ENCODE measurements at places on chromosomes 7 and 10.

GRCh38 chr7:135168001-135168400, 2.5 kb downstream of the CYREN start:
- DNase-seq: no peak

DNA sequence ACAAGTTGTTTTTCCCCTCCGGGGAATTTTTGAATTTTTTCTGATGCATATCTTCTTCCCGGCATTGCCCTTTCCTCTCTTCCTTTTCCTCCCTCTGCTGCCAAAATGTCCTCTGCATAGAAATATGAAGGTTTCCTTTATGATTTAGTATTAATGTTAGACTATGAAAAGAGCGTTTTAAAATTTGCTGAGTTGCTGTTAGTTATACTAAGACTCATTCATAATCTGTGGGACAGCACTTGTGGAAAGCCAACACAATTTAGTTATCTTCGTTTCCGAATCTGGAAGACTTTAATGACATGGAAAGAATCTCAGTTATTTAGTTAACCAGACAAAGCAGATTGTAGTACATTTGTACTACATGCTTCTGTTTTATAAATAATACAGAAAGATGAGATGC, 25.0 kb downstream of the POU6F2 start:
- DNase-seq: no peak

DNA sequence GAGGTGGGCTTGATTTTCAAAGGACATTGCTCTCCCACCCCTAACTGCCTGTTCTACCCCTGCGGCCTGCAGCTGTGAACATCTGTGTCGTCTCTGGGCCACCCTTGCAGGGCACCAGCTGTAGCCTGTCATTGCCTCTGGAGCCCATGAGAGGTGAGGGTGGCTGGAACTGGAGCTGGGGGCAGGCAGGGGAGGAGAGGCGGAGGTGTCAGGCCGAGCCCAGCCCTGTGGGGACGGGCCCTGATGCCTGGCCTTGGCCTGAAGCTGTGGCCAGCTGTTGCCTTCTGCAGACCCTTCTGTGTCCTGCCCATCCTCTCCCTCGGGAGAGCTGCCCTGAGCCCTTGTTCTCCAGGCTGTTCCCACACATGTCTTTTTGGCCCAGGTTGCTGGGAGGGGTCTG, 44.5 kb downstream of the PALD1 start:
- DNase-seq: no peak

- no peak for DNase-seq
Observed at GRCh38 chr7:130932667-130933432, 198.8 kb upstream of the KLF14 start.

- no peak for DNase-seq
Observed at GRCh38 chr7:38229386-38229785, 44.0 kb downstream of the TARP start.

- no peak for DNase-seq
Observed at GRCh38 chr10:112177247-112177646, 6.3 kb downstream of the GPAM start.

GRCh38 chr7:108146070-108146842, 16.1 kb upstream of the LAMB4 start:
- DNase-seq: no peak

DNA sequence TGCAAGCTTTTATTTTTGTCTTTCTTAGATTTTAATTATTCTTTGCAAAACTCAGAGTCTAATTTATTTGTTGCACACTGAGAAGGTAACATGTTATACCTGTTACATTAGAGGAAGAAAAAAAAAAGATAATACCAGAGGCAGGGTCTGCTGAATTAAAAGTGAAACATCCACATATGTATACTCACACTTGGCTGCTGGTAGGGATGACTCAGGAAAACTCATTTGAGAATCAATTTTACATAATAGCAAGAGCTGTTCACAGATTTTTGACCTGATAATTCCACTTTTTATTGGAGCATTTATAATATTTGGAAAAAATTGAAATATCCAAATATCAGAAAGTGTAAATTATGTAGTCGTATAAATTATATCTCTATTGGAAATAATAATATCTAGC, 78.1 kb upstream of the CCDC6 start:
- no peak for DNase-seq

- no peak for DNase-seq
Observed at GRCh38 chr7:93889261-93889660, 1.3 kb downstream of the TFPI2 start.

GRCh38 chr7:35988818-35989217, 164.2 kb upstream of the EEPD1 start:
- no peak for DNase-seq

DNA sequence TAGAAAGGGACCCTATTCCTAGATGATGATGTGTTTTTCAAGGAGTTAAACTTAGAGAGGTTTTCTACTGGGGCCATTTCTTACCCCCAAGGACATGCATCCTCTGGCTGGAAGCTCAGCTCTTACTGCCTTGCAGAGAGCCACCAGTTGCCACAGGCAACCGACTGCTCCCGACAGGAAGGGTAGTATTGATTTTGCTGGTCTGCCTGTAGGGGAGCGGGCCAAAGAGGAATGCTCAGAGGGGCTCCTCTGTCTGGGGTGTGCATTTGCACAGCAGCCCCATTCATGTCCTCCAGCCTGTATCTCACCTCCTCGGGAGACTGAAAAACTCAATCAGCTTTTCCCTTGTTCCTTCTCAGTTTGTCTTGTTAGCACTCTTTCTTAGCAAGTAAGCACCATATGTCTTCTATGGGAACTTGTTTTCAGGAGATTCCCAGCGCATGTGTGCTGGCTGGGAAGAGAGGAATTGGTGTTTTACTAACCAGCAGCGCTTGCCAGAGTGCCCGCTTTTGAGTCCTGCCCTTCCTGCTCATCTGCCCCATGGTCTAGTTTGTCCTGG, 739.0 kb upstream of the GALNT17 start:
- DNase-seq: no peak

DNA sequence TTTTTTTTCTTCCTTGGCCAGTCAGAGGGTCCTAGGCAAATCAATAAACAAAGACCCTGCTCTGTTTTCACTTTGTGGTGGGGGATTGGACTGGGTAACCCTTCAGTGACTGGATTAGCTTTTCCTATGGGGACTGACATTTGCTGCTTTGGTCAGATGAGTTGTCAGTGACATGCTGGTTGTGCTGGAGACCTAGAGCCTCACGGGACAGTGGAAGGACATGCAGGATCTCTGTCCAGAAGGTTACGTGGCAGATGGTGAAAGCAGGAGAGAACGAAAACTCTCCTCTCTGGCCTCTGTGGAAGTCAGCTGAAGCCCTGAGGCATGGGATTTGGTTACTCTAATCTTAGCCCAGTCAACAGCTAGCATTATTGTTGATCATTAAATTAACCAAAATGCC, 90.0 kb upstream of the BMPER start:
- DNase-seq: no peak

DNA sequence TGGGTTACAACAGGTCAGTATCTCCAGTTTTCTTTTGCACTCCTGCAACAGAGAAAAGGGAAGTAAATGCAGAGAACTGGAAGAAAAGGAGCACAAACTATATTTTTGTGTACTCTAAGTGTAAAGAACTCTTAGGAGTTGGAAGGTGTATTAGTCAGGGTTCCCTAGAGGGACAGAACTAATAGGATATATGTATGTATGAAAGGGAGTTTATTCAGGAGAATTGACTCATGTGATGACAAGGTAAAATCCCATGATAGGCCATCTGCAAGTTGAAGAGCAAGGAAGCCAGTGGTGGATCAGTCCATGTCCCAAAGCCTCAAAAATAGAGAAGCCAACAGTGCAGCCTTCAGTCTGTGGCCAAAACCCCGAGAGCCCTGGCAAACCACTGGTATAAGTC, 22.6 kb upstream of the RAB18 start:
- no peak for DNase-seq

DNA sequence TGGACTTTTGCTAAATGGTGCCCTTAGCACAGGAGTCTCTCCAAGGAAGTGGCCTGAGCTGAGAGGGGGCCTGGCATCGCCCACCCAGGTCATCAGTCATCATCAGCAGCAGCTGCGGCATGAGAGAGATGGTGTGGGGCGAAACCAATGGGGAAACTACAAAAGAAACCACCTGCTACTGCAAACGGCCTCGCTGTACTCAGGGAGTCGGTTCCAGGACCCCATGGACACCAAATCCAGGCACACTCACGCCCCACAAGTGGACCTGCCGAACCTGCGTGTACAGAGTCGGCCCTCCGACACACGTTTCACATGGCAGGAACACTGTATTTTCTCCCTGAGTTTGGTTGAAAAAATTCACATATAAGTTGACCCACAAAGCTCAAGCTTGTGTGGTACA, 37.8 kb downstream of the DIP2C start:
- DNase-seq: no peak

- DNase-seq: no peak
Observed at GRCh38 chr10:120833222-120833928, 17.8 kb upstream of the WDR11 start.

DNA sequence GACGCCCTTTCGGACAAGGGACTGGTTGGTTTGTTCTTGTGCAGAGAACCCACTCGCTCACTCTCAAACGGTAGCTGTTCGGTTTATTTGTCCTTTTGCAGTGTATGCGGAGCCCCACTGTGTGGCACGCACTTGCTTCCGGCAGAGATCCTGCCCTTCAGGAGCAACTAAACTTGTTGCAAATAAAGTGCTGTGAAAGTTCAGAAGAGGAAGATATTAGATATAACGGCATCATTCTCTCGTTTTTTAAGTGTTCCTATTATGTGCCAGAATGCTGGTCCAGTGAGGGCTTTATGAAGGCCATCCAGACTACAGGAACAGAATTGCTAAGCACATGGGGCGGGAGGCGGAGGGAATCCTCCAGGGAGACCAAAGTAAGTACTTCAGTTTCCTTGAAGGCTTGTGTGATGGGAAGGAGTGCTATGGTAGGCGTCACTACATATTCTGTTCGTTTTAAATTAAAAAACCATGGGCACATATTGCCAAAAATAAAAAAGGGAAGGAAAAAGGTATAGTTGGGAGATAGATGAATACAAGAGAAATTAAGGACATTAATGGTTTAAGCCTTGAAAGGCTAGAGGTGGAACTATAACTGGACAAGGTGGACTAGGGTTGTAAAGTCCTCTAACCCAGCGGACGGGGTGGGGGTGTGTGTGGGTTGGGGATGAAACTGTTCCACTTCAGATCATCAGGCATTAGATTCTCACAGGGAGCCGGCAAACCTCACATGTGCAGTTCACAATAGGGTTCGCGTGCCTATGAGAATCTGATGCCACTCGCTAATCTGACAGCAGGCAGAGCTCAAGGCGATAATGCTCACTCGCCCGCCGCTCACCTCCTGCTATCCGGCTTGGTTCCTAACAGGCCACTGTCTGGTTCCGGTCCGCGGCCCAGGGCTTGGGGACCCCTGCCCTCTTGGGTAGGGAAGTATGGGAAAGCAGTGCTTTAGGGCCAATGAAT, 704 bp upstream of the ERLIN1 start:
- DNase-seq: no peak

GRCh38 chr10:71214641-71215559, 2.5 kb downstream of the UNC5B start:
- DNase-seq: no peak

DNA sequence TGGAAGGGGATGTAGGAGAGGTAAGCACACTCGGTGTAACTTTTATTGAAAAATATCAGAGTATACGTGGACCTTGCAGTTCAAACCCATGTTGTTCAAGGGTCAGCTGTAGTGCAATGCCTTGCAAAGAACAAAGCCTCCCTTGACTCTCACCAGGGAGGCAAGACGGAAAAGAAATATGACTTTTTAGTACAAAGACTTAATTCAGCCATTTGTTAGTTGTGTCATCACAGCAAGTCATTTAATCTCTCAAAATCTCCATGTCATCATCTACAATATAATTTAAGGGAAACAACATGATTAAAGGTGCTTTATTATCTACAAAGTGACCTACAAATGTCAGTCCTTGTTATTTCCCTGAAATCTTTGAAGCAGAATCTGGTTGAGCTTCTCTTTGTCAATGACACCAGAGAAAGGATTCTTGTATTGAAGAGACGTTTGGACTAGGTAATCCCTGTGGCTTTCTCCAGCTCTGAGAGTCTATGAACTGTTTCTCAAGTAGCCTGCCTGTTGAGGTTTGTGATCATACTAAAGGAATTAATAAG, 502.8 kb downstream of the REEP3 start:
- DNase-seq: no peak

DNA sequence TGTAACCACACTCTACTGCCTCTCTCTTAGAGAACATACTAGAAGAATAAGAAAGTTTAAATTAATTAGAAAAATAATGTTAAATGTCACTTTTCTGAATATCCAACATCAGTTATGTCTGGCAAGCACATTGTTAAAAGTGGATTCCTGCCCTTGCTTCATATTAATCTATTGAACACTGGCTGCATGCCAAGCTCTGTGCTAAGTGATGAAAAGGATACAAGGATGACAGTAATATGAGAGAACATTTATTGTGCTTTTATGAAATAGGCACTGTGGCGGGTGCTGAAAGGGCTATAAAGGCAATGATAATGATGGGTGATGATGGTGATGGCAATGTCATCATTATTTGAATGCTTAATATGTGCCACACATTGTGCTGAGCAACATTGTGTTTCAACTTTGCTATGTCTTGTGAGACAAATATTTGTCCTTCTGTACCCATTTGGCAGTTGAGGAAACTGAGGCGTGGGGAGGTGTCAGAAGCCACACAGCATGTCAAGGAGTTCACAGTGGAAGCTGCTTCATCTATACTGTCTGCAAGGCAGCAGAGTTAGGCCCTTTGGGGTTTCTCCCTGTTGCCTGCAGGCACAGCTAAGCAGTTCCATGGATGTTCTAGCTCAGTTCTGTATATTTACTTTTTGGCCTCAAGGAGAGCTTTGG, 64.2 kb upstream of the RAPGEF5 start:
- no peak for DNase-seq

DNA sequence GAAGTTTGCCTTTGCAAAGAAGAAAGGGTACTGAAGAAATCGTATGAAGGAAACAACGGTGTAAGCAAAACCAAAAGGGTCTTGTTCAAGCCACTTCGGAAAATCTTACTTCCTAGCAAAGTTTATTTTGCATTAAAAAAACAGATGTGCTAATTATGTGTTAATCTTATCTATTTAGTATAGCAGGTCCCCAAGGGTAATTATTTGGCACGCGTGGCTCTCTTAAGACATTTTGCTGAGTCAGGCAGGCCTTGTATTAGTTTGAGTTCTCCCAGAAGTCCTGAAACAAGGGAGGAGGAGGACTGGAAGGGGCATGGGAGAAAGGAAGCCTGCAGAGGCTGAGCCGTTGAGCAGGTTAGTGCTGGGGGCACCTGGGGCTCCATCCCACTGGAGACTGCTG, 44.9 kb downstream of the TMEM178B start:
- no peak for DNase-seq

- no peak for DNase-seq
Observed at GRCh38 chr10:98090822-98091221, 43.6 kb upstream of the R3HCC1L start.

- DNase-seq: no peak
Observed at GRCh38 chr7:138248609-138249008, 172.3 kb downstream of the AKR1D1 start.

- no peak for DNase-seq
Observed at GRCh38 chr7:77685233-77685632, 11.0 kb upstream of the RSBN1L start.

Measured in stimulated activated CD8-positive, alpha-beta memory T cell treated with anti-CD3 and anti-CD28 coated beads, Interleukin-4, amount 100 ng/mL, for 1 hour (primary cell).